Amniotic epithelial cell (primary cell): ENCODE measurements at places on chromosomes 16 and 17.
A peak's percentile ranks its signal among the peaks of the same experiment; 100 is the strongest.

- no peak for DNase-seq
These were observed 79.5 kb downstream of the TIMM22 start for GRCh38 chr17:1076299-1076981.

DNA sequence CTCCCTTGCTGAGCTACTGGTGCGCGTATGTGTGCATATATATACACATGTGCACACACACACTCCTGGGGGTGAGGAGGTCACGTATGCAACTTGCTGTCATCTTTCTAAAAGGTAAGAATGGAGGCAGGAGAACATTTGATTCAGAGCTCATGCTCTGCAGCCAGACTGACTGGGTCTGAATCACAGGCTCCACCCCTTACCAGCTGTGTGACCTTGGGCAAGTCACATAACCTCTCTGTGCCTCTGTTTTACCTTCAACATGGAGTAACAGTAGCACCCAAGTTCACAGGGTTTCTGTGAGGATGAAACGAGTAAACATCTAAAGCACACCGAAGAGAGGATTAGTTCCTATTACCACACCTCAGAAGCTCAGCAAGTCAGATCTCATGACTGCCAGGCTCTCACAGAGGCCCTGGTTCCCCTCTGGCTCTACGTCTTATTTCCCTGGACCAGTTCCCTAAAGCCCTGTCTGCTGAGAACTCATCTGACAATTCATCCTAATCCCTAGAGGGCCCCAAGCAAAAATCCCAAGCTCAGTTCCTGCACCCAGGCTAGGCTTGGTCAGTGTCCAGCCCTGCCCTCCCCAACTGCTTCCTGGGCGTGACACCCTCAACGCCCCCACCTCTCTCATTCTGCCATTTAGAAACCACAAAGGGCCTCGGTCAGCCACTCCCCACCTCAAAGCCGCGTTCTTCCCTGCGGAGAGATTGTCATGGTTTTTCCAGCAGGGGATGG lies 28.7 kb downstream of the ABR start:
- DNase-seq = peak; percentile 51

DNA sequence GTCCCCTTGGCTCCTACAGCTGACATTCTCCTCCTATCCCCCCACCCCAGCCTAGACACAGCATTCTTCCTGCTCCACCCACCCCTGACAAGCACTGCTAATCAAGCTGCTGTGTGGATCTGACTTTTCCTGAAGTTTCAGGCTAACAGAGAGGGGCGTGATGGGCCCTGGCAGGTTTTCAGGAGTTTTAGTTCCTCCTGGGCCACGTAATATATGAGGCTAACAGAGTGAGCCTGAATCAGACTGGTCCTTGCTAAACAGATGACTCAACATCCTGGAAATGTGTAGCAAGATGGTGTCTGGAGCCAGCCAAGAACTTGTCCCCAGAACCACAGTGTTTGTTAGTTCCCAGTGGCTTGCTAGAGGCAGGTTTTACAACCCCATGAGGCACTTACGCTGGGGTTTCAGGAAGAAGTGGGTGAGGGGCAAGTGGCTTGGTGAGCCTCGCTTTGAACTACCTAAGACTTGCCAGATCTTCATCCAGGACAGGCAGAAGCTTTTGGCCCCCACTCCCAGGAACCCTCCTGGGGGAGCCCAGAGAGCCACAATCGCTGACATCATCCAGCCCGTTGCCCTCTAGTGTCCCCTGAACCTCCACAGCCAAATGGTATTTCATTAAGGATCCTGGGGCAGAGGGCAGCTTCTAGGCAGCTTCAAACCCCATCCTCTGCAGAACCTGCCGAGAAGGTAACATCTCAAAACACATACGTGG lies 15.9 kb downstream of the TMEM92 start:
- peak; percentile 97 for DNase-seq

DNA sequence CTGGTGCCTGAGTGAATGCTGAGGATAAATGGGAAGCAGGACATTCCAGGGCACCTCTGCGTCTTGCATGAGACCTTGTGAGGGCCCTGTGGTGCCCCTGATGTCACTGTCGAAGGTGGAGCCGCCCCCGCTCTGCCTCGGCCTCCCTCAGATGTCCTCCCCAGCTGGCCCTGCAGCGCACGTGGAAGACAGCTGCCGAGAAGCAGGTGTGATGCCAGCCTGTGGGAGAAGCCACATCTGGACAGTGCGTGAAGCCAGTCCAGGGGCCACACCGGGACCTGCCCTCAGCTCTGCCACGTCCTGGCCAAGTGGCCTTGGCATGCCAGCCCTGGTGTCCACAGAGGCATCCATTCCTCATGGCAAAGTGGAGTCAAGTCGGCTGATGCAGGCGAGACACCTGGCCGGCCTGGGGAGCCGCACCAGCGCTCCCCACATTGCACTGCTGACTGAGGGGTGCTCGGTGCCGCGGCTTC lies 21.6 kb upstream of the METRNL start:
- DNase-seq = no peak

- DNase-seq = no peak
These were observed 358.3 kb upstream of the SOX9 start for GRCh38 chr17:71762526-71762925.
